ENCODE measurements at places on chromosomes 5 and 9.

DNA sequence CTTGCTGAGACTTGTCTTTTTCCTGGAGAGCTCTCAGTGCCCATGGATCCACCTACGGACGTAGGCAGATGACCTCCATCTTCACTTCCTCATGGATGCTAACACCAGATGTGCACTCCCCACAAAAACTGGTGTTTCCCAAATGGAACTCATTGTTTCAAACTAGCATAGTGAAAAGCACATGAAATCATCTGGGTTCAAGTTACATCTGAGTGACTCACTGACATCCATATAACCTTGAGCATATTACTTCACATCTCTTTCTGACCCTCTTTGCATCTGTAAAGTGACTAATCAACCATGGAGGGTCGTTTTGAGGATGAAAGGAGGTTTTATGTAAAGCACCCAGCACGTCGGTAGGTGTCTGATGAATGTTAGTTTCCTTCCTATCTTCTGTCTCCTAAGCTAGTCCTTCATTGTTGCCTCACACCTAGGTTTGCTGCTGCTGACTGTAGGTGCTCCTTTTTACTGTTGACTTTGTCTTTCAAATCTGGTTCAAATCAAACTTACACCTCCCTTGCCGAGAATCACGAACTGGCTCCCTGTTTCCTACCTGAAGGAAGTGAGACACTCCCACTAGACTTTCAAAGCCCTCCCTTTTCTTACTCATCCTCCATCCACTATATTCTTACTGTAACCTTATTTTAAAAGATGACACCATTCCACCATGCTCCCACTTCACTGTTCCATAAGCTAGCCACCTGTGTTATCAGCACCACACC is 10.3 kb downstream of the OCLN start:
- DNase-seq: no peak

DNA sequence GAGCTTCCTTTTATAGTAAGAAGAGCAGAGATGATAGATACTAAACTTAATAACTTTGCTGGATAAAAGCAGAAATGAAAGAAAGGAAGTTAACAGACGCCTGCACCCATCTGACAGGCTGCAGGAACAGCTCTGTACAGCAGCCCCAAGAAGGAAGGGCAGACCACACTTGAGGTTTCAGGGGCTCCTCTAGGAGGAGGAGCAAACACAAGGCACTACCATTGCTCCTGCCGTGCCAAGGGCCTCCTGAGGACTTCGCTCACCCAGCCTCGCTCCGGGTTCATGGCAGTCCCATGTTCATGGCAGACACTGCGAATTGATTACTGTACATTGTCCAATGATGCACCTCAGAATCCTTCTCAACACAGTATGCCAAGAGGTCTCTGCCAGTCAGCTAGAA is 85.1 kb downstream of the AMBP start:
- peak; percentile 51 for DNase-seq

- no peak for DNase-seq
These were observed 102.5 kb upstream of the SREK1 start for GRCh38 chr5:66041627-66042026.

GRCh38 chr9:94554439-94555331 is at the start of gene PCAT7:
TSS of gene PCAT7 (plus strand) at chr9:94555083.
- DNase-seq: no peak

DNA sequence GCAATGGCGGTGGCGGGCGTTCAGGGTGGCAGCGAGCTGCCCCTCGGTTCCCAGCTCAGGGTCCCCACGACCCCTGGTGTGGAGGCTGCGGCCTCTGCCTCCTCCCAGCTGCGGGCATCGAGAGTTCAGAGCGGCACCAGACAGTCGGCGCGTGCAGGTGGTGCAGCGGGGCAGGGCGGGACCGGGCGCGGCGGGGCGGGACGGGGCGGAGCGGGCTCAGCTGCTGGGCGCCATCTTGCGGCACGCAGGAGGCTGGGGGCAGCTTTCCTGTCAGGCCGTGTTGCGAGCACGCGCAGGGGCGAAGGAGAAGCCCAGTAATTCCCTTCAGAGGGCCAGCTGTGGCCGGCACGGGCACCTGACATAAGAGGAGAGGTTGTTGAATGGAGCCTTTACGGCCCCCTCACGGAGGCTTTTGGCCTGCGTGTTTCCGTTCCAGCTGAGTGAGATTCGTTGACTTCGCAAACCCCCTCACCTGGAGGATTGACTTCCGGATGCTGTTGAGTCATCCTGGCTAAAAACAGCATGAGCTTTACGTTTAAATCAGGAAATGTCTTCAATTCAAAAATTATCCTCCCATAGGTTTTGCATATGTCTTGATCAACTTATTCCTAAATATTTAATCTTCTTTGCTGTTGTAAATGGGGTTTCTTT is 587 bp downstream of the C5orf47 start:
- no peak for DNase-seq

DNA sequence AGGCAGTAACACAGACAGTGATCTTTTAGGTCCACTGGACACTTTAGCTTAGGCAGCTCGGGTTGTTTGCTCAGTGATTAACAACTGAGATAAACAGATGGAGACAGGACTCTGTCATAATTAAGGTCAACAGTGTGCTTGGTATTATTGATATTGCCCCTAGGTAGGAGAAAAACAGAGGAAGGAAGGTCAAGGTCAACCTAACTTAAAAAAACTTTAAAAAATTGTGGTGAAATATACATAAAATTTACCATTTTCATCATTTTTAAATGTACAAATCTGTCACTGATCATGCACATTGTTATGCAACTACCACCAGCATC is 2.1 kb upstream of the HSPA4 start:
- DNase-seq: no peak

DNA sequence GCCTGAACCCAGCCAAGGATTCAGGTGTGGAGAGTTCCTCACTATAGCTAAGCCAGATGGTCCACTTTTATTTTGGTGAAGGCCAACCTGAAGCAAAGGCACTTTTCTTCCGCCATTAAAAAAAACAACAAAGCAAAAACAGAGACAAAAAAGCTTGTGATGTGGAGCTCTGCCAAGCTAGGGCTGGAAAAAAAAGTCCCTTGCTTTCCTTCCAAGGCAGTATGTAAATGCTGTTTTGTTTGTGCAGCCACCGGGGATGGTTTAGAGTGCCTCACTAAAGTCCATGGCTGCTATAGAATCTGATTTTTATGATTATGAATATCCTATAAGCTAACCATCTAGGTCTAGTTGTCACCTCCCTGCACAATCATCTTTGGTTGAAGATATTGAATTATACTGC is 14.9 kb downstream of the MEGF10 start:
- DNase-seq: no peak

- no peak for DNase-seq
These were observed 222.4 kb downstream of the DOCK8 start for GRCh38 chr9:437066-437465.

GRCh38 chr5:162026803-162027202 is 40.8 kb upstream of the GABRG2 start:
- no peak for DNase-seq

Data from mesenteric fat pad (tissue), 1 donor.